Type B pancreatic cell (in vitro differentiated cells): ENCODE measurements at places on chromosomes 13 and 19. TPM values are rescaled to one million over a fixed set of nuclear protein-coding genes. Genes with fewer than 3 reads are reported as not detected.

GRCh38 chr19:940591-941291 is 14.9 kb downstream of the ARID3A start:
- no peak for DNase-seq

- DNase-seq = no peak
Measured at GRCh38 chr19:29056535-29056934, 156.4 kb downstream of the UQCRFS1 start.

The OR7C1 gene
- total RNA-seq = not detected in 2 replicates

DNA sequence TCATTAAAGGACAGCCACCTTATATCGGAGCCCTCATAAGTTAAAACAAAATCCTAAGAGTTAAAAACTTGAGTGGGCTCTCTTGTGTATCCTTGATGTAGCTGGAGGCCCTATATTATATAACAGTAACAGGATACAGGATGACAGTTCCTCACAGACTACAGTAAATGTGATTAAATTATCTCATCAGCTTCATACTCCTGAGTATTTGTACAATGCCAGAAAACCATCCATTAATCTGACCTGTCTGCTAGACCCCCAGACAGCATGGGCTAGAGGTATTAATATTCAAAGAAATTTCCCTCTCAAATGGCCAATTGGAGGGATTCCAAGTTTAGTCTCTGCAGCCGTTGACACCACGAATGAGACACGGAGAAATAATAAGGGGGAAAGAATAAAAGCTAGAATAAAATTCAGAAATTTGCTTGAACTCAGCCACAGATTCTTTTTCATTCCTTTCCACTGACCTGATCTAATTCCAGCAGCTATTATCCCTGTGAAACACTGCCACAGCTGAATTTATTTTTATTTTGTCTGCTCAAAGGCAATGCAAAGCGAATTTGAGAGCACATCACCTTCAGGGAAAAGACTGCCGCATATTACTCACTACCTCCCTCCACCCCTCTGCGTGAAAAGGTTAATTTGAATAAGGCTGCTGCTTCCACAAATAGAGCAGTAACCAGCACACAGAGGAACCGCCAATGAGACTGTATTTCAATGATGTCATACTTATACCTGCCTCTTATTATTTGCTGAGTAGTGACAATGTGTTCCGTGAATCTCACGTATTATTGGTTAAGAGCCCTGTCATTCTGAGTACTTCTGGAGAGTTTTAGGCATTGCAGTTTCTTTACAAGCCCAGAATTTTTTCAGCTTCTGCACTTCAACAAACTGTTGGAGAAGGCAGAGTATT is 155.9 kb upstream of the KLF12 start:
- no peak for DNase-seq

GRCh38 chr13:23506807-23507291 is 63.4 kb upstream of the TNFRSF19 start:
- DNase-seq = no peak

DNA sequence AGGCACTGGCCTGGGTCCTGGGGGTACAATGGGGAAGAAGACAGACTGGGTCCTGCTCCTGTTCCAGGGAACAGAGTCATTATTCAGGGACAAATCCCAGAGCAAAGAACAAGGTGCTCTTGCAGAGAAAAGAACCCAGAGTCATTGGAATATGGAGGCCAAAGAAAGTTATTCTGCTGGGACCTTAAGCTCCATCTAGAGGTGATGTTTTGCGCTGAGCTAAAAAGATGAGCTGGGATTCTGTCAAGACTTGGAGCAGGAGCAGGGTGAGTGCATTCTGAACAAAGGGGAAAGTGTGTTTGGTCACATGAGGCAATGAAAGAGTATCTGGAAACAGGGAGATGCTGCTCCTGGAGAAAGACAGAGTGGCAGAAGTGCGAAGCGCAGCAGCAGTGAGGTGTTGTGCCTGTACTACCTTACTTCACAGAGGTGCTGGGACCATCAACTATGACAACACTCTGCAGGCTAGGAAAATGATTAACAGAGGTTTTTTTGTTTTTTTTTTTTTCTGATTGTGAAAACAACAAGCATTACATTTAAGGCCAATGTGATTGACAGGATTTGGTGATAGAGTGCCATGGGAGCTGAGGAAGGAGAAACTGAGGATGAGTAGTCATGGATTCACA is 95.3 kb upstream of the TNFSF11 start:
- DNase-seq = no peak

The C2CD4C gene
- total RNA-seq = 6.0 and 7.2 TPM in 2 replicates

The CIRBP gene
- total RNA-seq = 316 and 421 TPM in 2 replicates

DNA sequence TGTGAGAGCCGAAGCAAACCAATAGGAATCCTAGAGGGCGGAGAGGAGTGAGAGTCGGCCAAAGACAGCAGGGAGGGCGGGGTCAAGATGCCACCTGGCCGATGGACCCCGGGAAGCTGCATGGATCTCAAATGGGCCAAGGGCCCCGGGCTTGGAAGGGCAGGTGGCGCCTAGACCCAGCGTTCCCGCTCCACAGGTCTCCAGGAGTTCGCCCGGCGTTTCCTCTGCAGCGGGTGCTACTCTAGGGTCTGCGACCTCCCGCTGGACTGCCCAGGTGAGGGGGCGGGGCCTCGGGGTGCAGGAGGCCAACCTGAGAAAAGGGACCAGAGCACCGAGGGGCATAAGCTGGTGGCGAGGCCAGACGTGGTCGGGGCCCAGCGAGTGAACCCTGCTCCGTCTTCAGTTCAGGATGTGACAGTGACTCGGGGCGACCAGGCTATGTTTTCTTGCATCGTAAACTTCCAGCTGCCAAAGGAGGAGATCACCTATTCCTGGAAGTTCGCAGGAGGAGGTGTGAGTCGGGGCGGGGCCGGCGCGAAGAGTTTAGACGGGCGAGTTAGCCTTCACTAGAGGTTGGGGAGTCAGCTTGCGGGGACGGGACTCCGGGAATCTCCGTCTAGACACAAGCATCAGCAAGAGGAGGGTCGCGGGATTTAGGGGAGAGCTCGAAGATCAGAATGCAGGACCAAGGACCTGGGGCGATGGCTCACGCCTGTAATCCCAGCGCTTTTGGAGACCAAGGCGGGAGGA is 9.9 kb downstream of the SPACA6 start:
- DNase-seq = no peak

DNA sequence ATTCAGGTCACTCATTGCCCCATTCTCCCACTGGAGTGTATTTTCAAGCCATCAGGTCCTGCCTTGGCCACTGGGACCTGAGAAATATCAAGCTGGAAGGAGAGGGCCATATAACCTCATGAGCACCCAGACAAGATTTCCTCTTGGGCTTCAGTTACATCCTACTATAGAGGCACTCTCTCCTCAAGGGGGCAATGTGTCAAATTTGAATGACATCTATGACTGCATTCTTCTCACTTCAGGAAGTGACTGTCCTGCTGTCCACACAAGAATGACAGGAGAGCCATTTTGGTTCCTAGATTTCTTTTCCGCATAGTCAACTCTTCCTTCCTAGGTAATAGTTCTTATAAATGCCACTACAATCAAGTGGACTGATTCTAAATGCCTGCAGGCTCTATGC is 416.2 kb downstream of the DIAPH3 start:
- DNase-seq = no peak

- no peak for DNase-seq
Measured at GRCh38 chr13:29131881-29132668, 311.9 kb downstream of the MTUS2 start.

GRCh38 chr13:49584771-49585182 is 581 bp downstream of the RCBTB1 start:
- DNase-seq = no peak

The PVR gene
- 29.7 and 38.6 TPM in 2 replicates for total RNA-seq
